Karpas-422 (cell line): ENCODE measurements at places on chromosomes 16 and 17. TPM values are rescaled to one million over a fixed set of nuclear protein-coding genes. Genes with fewer than 3 reads are reported as not detected.

Gene TANGO6
- total RNA-seq, result 10.3 and 21.8 TPM in 2 replicates

Gene TNFRSF17
- 6.2 and 24.0 TPM in 2 replicates for total RNA-seq

Gene TMEM256
- 262 and 330 TPM in 2 replicates for total RNA-seq

DNA sequence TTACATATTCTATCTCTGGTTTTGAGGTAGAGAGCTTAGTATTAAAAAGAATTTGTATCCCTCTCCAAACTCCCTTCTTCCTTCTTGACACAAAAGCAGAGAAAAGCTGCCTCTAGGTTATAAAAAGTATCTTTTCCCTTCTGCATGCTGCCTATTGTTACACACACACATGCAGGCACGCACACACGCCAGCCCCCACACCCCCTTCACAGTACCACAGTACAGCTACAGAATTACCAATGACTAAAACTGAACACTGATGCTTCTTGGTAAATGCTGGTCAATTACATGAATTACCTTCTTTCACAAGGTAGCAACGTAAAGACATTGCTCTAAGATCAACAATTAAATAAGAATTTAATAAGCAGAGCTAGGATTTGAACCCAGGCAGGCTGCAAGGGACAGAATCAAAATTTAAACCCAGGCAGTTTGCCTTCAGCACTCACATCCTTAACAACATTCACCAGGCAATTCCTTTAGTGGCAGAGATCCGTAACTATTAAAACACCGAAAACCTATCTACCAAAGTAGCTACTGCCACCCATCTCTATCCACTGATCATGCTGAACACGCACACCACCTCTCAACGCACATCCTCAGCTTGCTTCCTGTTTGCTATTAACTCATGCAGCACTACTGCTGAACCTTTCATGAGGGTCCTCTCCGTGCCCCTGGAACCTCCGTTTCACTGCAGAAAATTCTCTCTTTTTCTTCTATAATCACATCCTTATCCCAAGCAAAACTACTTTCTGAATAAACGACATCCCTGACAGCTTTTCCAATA is 37.8 kb downstream of the YWHAE start:
- peaks cover 36% of the 10 kb centered on the region for H3K4me1 ChIP-seq
- no peak overlapping the region for H3K4me3 ChIP-seq
- DNase-seq, result no peak
- H3K36me3 ChIP-seq, result peaks cover 45% of the 10 kb centered on the region

DNA sequence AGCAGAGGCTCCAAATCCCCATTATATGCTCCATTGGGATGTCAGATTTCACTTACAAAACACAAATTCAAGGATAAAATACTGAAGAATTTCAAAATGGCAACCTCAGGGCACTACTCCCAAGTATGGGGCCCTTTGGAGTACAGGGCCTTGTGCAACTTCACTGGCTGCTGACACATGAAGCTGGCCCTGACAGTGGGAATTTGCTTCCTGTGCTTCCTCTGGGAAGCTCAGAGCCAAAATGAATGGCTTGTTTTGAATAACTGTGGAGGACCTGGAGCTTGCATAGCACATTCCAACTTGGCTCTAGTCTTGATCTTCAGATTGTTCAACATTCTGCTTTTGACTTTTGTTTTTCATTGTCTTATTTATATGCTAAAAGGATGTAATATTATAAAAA is 52.3 kb upstream of the HNF1B start:
- no peaks in the 10 kb centered on the region for H3K36me3 ChIP-seq
- H3K4me1 ChIP-seq, result peaks cover 40% of the 10 kb centered on the region
- no peaks in the 10 kb centered on the region for H3K27me3 ChIP-seq
- no peak overlapping the region for H3K27ac ChIP-seq

DNA sequence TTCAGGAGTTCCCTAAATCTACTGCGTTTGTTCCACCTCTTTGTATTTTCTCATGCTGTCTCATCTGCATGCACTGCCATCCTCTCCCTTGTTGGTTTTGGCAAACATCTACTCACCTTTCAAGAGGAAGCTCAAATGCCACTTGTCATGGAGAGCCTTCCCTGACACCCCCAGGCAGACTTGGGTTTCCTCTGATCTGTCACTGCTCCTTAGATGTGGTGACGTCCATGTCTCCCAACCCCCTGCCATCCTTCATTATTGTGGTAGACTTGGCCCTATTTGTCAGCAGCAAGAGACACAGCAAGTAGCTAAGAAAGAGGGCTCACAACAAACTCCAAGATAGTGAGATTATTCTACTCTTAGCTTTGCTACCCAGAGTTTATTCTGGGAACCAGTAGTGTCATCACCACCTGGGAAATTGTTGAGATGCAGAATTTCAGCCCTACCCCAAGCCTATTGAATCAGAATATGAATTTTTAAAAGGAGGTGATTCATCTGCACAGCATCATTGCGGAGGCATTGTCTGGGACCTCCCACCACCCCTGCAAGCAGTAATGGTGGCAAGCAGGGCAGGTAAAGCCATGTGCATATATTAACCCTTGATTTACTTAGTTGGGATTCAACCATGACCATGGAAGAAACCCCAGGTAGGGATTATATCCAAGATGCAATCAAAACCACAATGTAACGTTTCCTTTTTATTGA is 248.9 kb downstream of the SHISA9 start:
- DNase-seq, result no peak
- no peak overlapping the region for H3K4me3 ChIP-seq
- H3K27me3 ChIP-seq, result no peaks in the 10 kb centered on the region
- no peaks in the 10 kb centered on the region for H3K4me1 ChIP-seq
- no peak overlapping the region for H3K27ac ChIP-seq

GRCh38 chr16:55497558-55497957 is 11.3 kb upstream of the LPCAT2 start:
- no peaks in the 10 kb centered on the region for H3K27me3 ChIP-seq
- no peak overlapping the region for H3K27ac ChIP-seq
- DNase-seq, result no peak
- no peaks in the 10 kb centered on the region for H3K36me3 ChIP-seq
- no peaks in the 10 kb centered on the region for H3K4me1 ChIP-seq

DNA sequence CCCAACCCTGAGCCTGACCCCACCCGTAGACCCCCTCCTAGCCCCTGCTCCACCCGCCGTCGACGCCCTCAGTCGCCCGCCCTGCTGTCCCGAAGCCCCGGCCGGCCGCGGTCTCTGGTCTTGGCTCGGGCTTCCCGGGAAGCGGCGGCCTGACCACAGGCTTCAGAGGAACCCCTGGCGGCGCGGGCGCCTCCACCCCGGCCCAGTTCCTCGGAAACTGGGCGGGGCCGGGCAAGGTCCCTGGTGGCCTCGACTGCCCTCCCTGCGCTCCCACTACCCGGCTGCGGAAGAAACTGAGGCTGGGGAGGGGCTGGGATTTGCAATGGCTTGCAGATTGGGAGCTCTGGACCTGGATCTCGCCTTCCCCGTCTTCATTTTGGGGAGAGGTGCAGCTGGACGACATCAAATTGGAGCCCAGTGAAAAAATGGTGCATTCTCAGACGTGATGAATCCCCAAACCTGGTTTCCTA is 692 bp upstream of the SOCS1 start:
- H3K4me3 ChIP-seq, result peak overlapping the region; percentile 77
- no peaks in the 10 kb centered on the region for H3K27me3 ChIP-seq
- no peak for DNase-seq
- peaks cover 57% of the 10 kb centered on the region for H3K4me1 ChIP-seq

GRCh38 chr17:8608001-8608400 is 22.5 kb downstream of the MYH10 start:
- no peaks in the 10 kb centered on the region for H3K36me3 ChIP-seq
- no peaks in the 10 kb centered on the region for H3K4me1 ChIP-seq
- H3K27me3 ChIP-seq, result no peaks in the 10 kb centered on the region

DNA sequence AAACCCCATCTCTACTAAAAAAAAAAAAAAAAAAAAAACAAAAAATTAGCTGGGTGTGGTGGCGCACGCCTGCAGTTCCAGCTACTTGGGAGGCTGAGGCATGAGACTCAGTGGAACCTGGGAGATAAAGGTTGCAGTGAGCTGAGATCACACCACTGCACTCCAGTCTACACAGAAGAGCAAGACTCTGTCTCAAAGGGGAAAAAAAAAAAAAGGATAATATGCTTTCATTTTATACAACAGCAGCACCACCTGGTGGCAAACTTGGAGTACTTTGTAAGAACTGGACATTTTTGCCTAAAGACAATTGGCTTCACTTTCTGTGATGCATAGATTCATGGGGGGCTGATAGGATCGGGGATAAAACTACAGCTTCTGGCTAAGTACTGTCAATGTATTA is 8.5 kb downstream of the CHTF8 start:
- DNase-seq, result peak; percentile 88
- H3K27ac ChIP-seq, result no peak overlapping the region
- H3K27me3 ChIP-seq, result no peaks in the 10 kb centered on the region
- H3K4me3 ChIP-seq, result no peak overlapping the region

- H3K27me3 ChIP-seq, result no peaks in the 10 kb centered on the region
- H3K4me3 ChIP-seq, result no peak overlapping the region
- H3K36me3 ChIP-seq, result no peaks in the 10 kb centered on the region
- DNase-seq, result no peak
- H3K27ac ChIP-seq, result no peak overlapping the region
These were observed 133.7 kb upstream of the MON1B start for GRCh38 chr16:77057161-77057774.

GRCh38 chr17:10600571-10600970 is 51.1 kb upstream of the MYH2 start:
- H3K27me3 ChIP-seq, result no peaks in the 10 kb centered on the region
- DNase-seq, result no peak
- H3K36me3 ChIP-seq, result no peaks in the 10 kb centered on the region
- H3K4me1 ChIP-seq, result no peaks in the 10 kb centered on the region

DNA sequence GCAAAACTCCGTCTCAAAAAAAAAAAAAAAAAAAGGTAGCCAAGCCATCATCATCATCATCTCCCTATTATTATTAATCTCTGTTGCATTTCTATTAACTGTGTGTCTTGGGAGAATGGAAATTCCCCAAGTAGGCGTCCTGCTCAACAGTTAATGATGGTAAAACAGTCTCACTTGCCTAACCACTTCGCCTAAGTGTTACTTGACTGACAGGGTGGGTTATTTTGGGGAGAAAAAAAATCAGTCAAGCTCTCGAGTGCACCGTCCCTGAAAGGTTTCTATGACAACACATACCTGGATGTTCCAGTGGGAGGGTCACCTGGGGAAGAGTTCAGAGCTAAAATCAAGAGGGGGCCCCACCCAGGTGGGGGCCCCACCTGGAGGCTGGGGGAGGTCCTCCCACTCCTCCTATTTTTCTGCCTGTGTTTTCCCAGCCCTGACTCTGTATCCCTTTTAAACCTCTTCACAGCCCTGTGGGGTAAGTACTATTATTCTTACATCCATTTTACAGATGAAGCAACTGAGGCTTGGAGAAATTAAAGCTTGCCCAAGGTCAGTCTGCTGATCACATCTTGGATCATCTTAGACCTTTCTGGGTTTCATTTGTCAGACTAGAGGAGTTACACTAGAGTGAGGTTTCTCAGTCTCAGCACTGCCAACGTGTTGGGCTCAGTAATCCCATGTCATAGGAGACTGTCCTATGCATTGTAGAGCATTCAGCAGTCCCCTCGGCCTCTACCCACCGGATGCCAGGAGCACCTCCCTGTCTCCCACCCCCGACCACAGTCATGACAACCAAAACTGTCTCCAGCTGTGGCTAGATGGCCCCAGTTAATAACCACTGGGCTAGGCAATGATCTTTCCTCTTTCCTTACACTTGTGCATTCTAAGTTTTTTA is 11.0 kb upstream of the ABAT start:
- H3K27ac ChIP-seq, result no peak overlapping the region
- no peak overlapping the region for H3K4me3 ChIP-seq
- DNase-seq, result no peak
- no peaks in the 10 kb centered on the region for H3K27me3 ChIP-seq

DNA sequence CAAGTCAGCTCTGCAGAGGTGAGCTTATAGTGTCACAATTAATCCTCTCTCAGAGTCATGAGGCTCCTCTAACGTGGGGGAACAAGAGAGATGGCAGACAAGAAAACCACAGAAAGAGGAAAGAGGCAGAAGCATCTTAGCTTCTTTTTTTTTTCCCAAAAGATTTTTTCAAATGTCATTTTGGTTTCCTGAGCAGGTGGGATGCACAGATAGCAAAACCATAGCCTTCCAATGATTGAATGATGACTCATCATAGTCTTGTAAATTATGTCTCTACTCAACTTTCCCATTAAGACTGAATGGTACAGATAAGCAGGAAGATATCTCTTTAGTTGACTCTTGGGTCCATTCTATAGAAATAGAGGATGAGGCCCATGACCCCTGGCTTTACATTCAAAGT is 162.8 kb upstream of the ZFHX3 start:
- no peak overlapping the region for H3K27ac ChIP-seq
- DNase-seq, result no peak
- H3K4me3 ChIP-seq, result no peak overlapping the region
- H3K27me3 ChIP-seq, result no peaks in the 10 kb centered on the region

DNA sequence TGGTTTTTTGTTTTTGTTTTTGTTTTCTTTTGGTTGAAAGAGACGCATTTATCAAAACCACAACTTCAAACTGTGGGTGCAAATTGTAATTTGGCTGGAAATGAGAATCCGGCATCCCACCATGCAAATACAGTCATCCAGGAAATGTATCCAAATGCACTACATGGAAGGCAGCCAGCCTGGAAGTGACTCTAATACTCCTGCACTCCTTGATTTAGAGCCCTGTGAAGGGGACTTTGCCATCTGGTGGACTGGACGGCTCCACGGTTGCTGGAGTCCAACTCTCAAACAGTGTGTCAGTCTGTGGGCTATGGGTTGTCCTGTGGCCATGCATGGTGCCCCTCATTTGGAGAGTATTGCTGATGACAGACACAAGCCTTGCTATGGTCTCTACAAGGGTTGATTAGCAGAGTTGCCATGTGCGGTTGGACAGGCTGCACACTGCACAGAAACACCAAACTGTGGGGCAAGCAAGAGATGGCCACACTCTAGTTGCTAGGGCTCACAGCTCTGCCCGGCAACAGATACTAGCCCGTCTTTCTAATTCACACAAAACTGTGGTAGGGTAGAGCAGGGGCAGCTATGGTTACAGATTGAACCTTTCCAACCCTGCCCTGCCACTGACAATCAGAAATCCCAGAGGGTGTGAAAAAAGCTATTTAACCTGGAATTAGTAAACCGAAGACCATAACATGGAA is 62.4 kb downstream of the VAT1L start:
- H3K27me3 ChIP-seq, result no peaks in the 10 kb centered on the region
- H3K27ac ChIP-seq, result no peak overlapping the region
- no peaks in the 10 kb centered on the region for H3K36me3 ChIP-seq
- no peaks in the 10 kb centered on the region for H3K4me1 ChIP-seq
- DNase-seq, result no peak

DNA sequence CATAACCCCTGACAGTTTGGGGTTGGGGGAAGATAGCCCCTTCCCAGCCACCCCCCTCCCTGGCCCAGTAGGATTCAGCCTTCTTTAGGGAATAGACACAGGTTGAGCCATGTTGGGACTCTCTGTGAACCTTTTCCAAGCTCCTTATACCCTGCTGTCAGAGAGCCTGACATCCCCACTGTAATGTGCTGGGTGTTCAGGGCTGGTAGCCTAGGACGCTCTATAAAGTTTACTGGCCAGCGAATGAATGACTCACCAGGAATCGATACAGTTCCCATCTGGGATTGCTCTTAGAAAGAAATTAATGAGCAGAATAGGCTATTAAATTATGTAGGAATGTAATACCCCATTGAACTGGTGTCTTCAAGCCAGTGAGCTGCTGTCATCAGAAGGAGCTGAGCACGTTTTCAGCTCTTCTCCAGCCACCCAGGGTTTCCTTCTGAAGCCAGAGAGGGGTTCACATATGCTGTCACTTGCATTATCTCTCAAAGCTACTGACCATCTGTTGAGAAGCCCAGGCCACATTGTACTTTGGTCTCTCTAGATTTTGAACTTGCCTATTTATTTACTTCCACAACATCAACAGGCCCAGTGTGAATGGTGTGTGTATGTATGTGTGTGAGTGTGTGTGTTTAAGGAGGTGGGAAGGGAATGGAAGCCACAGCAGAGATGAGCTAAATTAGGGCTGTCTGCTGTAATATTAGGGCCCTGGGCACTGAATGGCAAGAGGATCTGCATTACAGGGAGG is 64.9 kb downstream of the SPACA3 start:
- no peak overlapping the region for H3K4me3 ChIP-seq
- no peaks in the 10 kb centered on the region for H3K27me3 ChIP-seq
- H3K27ac ChIP-seq, result no peak overlapping the region
- no peaks in the 10 kb centered on the region for H3K36me3 ChIP-seq
- DNase-seq, result no peak
